ENCODE measurements at places on chromosomes 13 and 19.

- DNase-seq, result no peak
Measured at GRCh38 chr13:33271759-33272158, 13.8 kb downstream of the STARD13 start.

DNA sequence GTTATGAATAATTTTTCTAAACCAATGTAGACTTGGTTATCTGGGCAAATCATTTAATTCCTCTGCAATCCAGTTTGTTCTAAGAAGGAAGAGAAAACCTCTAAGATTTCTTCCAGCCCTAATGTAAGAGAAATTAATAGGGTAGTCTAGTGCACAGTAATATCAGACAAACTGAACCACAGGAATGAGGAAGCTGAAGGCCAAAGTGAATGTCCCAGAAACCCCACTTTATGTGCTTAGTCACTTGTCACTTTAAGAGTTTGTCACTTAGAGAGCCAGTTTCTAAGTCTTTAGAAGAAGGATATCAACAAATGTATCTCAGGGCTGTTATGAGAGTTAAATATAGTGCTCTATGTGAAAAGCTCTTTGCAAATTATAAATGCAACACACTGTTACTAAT lies 750.6 kb downstream of the DIAPH3 start:
- DNase-seq, result no peak

GRCh38 chr13:113168211-113168610 lies 9.8 kb downstream of the PROZ start:
- DNase-seq, result no peak

GRCh38 chr13:95499811-95500712 lies 52.5 kb upstream of the CLDN10 start:
- DNase-seq, result no peak

GRCh38 chr19:13613447-13613846 lies 107.2 kb upstream of the CACNA1A start:
- DNase-seq, result no peak

DNA sequence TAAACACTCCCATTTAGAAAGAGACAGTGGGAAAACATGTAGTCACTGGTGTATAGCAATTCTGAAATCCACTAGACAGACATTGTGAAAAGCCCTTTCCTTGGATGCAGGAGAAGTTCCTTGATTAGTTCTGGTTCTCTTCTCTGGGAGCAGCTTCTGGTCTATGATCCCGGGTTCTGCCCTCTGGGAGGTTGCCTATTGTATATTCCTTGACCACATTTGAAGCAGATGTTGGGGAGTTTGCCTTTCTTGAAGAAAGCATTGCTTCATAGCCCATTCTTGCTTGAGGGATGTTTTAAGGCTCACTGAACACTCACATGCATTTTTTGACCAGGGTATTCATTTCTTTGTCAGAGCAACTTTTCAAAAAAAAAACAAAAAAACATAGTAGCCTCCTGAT lies 211.9 kb downstream of the NDFIP2 start:
- no peak for DNase-seq

DNA sequence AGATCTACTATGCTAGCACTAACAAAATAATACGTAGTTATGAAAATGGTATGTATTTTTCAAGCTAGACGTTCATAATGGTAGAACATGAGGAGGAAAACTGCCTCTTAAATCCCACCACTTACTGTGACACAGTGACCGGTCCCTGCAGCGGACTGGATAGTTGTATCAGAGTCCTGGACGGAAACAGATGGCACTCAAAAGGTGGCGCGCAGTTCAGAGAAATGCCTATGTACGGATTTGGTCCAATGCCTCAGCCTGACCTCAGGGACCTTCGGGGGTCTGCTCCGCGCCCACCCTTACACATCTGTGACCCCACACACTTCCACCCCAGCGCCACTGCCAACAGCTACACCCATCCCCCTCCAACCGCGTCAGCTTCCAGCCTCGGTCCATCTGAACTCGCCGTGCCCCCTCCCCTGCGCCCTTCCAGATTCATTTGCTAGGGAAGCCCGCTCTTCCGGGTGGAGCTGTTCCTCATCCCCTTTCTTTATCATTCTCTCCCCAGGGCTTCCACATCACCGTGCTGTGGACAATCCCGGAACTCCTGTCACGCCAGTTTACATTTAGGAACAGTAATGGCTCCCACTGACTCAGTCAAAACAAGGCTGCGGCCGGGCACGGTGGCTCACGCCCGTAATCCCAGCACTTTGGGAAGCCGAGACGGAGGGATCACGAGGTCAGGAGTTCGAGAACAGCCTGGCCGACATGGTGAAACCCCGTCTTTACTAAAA lies 792 bp upstream of the LENG8 start:
- DNase-seq, result peak; percentile 67

DNA sequence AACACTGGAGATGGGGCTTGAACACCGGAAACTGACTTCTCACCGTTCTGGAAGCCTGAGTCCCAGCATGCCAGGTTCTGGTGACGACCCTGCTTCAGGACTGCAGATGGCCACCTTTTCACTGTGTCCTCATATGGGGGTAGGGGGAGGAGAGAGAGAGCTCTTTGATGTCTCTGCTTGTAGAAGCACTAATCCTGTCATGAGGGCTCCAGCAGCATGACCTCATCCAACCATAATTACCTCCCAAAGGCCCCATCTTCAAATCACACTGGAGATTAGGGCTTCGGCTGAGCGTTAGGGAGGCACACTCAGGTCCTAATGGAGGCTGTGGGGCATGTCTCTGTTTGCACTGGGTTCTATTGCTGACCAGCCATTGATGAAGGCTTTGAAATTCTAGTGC lies 255.3 kb downstream of the TEX29 start:
- no peak for DNase-seq

DNA sequence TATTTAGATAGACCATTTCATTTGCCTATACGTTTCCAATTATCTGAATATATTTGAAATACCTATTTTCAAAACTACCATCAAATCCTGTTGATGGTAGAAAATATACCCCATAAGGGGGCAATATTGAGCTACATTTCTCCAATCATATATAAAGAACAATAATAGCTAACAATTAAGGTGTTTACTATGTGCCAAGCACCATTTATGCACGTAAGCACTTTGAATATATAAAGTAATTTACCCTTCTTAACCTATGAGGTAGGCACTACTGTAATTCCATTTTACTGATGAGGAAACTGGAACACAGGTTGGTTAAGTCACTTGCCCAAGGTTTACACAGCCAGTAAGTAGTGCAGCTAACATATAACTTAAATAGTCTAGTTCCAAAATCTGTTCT lies 79.2 kb downstream of the UBL3 start:
- peak; percentile 24 for DNase-seq

DNA sequence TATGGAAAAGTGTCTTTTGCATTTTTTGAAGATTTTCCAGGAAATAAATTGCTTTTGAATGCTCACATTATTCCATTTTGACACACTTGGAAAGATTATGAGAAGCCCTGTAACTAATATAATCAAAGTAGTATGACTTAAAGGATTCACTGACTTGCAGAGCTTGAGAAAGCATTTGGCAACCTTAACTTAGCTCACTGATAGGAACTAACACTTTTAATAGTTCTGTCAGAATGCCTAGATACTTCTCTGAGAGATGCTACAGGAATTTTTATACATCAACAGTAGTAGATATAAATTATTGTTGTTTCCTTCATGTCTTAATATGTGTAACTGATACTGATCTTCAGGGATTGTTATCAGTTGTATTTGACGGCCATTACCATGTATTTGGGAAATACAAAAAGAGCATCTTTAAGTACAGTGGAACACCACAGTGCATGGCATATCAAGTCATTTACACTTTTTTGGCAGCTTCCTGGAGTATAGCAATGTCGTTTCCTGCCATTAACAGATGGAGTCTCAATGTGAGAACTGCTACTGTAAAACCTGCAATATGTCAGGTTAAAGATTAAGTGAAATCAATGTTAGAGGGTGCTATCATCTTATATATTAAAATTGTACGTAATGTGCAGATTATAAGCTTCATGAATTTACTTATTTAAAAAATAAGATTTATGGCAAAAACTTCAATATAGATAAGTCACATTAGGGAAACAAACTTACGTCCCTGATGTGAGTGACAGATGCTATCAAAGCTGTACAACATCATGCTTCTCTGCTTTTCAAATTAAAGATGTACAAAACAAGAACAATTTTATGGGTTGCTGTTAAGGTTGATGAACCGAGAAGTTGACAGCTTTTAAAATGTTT lies 1159.8 kb upstream of the MIR17HG start:
- DNase-seq, result no peak

DNA sequence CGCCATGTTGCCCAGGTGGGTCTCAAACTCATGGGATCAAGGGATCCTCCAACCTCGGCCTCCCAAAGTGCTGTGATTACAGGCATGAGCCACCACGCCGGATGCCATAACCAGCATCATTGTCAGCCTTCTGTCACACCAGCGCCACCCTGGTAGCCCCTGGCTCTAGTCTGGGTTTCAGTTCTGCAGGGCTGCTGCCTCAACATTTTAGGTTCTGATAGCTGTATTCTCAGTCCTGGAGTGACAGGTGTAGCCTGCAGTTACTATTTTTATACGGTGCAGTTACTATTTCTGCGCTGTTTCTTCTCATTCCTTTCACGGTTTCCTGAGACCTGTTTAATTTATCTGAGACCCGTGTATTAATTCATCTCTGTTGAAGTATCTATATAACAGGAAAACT lies 57.1 kb downstream of the TRPM4 start:
- no peak for DNase-seq

- DNase-seq, result peak; percentile 44
Measured at GRCh38 chr19:3357992-3358688, 8.2 kb upstream of the NFIC start.

GRCh38 chr19:9934132-9934950 lies 2.0 kb downstream of the OLFM2 start:
- DNase-seq, result peak; percentile 66

GRCh38 chr13:39766464-39767158 lies 111.1 kb downstream of the COG6 start:
- peak; percentile 67 for DNase-seq

- DNase-seq, result no peak
Measured at GRCh38 chr13:102626928-102627327, 30.1 kb downstream of the TPP2 start.

- no peak for DNase-seq
Measured at GRCh38 chr19:31233295-31233800, 115.9 kb downstream of the TSHZ3 start.

GRCh38 chr19:44005973-44006372 lies 3.2 kb downstream of the ZNF230 start:
- DNase-seq, result no peak

- DNase-seq, result no peak
Measured at GRCh38 chr13:87057807-87058520, 613.2 kb upstream of the SLITRK5 start.

DNA sequence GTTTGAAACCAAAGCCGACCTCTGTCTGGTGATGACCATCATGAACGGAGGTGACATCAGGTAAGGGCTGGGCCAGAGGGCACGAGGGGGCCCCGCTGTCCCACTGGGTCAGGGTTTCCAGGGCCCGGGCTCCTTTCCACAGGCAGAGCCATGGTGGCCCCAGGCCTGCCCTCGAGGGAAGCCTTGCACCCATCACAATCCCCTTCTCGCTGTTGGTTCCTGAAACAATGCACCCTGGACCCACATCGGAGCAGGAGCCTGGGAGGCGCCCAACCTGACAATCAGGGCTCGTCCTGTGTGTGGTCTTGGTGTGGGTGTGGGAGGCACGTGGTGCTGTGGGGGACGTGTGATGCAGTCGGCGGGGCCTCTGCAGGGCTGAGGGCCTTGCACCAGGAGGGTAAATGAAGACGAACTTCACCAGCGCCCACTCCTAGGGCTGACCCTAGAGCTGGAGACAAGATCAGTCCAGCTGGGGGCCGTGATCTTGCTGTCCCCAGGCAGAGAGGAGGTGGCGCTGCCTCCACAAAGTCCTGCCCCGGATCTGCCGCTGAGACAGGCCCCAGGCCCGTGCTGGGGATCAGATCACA lies 2.8 kb downstream of the GRK1 start:
- DNase-seq, result no peak

- no peak for DNase-seq
Measured at GRCh38 chr19:29672933-29673336, 7.7 kb downstream of the PLEKHF1 start.

DNA sequence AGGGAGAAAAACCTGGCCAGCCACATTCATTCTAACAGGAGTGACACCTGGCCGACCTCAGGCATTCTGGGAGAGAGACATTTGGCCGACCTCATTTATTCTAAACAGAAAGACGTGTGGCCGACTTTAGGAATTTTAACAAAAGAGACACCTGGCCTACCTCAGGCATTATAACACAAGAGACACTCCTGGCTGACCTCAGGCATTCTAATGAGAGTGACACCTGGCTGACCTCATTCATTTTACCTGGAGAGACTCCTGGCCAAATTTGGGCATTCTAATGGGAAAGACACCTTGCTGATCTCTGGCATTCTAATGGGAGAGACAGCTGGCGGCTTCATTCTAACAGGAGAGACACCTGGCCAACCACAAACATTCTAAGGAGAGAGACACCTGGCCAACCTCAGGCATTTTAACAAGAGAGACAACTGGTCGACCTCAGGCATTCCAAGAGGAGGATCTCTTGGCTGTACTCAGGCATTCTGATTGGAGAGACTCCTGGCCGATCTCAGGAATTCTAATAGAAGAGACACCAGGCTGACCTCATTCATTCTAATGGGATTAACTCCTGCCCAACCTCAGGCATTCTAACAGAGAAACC lies 1353.9 kb downstream of the UQCRFS1 start:
- no peak for DNase-seq

DNA sequence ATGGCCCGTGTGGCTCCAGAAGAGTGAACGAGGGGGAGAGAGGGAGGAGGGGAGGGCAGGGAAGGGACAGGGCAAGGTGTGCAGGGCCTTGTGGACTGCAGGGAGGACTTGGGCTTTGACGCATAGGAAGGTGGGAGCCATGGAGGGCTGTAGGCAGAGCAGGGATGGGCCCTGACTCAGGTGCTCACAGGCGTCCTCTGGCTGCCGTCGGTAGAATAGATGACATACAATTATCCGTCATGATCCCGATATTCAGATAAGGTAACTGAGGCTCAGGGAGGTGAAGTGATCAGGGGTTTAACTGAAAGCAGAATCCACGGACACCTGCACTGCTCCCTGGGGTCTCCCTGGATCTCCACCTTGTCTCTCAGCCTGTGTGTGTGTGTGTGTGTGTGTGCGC lies 3.4 kb downstream of the C3 start:
- no peak for DNase-seq

DNA sequence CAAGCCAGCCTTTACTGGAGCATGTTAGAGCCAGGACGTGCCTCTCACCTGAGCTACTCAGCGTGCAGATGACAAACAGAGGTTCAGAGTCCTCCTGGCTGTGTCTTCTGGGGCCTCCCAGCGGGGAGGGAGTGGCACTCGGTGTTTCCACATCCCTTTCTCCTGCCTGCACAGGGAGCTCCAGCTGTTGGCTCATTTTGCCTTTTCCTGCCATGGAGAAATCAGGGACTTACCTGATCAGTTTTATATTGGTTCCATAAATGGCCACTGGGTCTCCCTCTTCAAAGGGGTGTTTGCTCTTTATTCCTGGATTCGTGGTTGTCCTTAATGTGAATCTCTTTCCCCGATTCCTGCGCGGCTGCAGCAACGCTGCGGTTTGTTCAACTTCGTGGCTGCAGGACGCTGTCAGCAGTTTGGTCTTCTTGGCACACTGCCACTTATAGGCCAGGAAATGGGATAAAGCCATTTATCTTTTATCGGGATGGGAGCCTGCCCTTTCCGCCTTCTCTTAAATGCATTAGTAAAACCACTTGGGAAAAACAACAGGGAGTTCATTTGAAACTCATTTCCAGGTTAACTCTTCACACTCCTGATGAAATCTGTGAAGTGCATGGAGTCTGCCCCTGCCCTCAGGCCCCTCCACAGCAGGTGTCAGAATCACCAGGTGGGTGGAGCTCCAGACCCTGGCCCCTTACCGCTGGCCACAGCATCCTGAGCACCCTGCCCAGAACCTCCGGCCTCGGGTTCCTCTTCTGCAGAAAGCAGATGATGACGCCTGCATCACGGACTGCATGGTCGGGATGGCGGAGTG lies 39.8 kb upstream of the MCF2L start:
- DNase-seq, result peak; percentile 58

GRCh38 chr19:39246951-39247669 lies 1.5 kb downstream of the IFNL4 start:
- no peak for DNase-seq
